Caki2 (cell line): ENCODE measurements at places on chromosomes 7 and 10. TPM values are rescaled to one million over a fixed set of nuclear protein-coding genes. Genes with fewer than 3 reads are reported as not detected.

Gene ZNF239
- 4.7 and 11.0 TPM in 2 replicates for total RNA-seq

Gene TAC1
- total RNA-seq: not detected in 2 replicates

Gene HTR5A
- not detected in 2 replicates for total RNA-seq

Gene LAMB1
- 121 and 127 TPM in 2 replicates for total RNA-seq

Gene NPSR1
- not detected in 2 replicates for total RNA-seq

Gene EZH2
- 9.4 and 23.7 TPM in 2 replicates for total RNA-seq

Gene SPDYE9
- total RNA-seq: not detected in 2 replicates
